Bronchial smooth muscle cell (primary cell): ENCODE measurements at places on chromosomes 2 and 18. TPM values are rescaled to one million over a fixed set of nuclear protein-coding genes. Genes with fewer than 3 reads are reported as not detected.

Gene SNORC
- 0.52 and 0.79 TPM in 2 replicates for total RNA-seq

Gene CCBE1
- 14.2 and 24.9 TPM in 2 replicates for total RNA-seq

Gene CYP27A1
- total RNA-seq, result 26.2 and 36.0 TPM in 2 replicates

Gene INPP1
- 10.0 and 11.2 TPM in 2 replicates for total RNA-seq

Gene HRH4
- total RNA-seq, result under 0.01 TPM in 1 of 2 replicates, not detected in the other

Gene KIF5C
- 0.16 and 0.26 TPM in 2 replicates for total RNA-seq

Gene KIF1A
- under 0.01 TPM in 1 of 2 replicates, not detected in the other for total RNA-seq

Gene ARHGEF4
- 2.2 and 5.2 TPM in 2 replicates for total RNA-seq

Gene RAB6C
- not detected in 2 replicates for total RNA-seq

Gene C2orf80
- not detected in 2 replicates for total RNA-seq

Gene TMEM169
- 0.16 and 0.26 TPM in 2 replicates for total RNA-seq

Gene FRZB
- 0.17 and 0.32 TPM in 2 replicates for total RNA-seq

Gene RTKN
- 17.8 and 18.1 TPM in 2 replicates for total RNA-seq

Gene LRRFIP1
- total RNA-seq, result 33.6 and 34.3 TPM in 2 replicates

Gene RGPD3
- under 0.01 TPM in 2 replicates for total RNA-seq

Gene GPR45
- total RNA-seq, result not detected in 2 replicates

Gene IL1F10
- total RNA-seq, result not detected in 2 replicates

Gene CNDP1
- total RNA-seq, result 0.16 TPM in 1 of 2 replicates, not detected in the other

Gene SGO2
- 0.94 and 2.8 TPM in 2 replicates for total RNA-seq

Gene ELOA2
- under 0.01 TPM in 1 of 2 replicates, not detected in the other for total RNA-seq

Gene CCDC74A
- 7.9 and 9.3 TPM in 2 replicates for total RNA-seq

Gene STARD6
- 0.17 and 0.32 TPM in 2 replicates for total RNA-seq

Gene RAB17
- total RNA-seq, result 0.17 and 0.47 TPM in 2 replicates
